GM20000 (cell line): ENCODE measurements at places on chromosomes 12 and 14.

GRCh38 chr12:131146173-131146675 is 192.5 kb downstream of the ADGRD1 start:
- DNase-seq: no peak

GRCh38 chr12:24111616-24112015 is 162.1 kb upstream of the SOX5 start:
- DNase-seq: no peak

GRCh38 chr14:51870606-51871005 is 10.2 kb downstream of the GNG2 start:
- DNase-seq: no peak

- DNase-seq: no peak
Observed at GRCh38 chr14:96783915-96784224, 13.3 kb upstream of the VRK1 start.

DNA sequence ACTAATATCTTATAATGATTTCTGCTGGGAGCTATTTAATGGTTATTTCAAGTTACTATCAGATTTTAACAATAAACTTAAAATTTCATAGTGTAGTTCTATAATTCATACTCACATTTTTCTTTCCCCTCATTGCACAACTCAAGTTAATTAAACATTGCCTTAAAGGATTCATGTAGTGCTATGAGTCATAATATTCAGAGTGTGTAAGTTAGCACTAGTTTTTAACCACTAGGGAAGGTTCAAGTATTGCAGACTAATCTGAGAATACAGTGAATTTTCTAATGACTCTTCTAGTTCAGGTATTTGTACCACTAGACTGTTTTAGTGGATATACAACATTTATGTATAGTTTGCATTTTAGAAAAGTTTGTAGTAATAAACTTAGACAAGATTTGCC is 49.9 kb downstream of the FOXA1 start:
- no peak for DNase-seq
